ENCODE measurements at places on chromosomes 2 and 18. TPM values are rescaled to one million over a fixed set of nuclear protein-coding genes. Genes with fewer than 3 reads are reported as not detected.
A peak's percentile ranks its signal among the peaks of the same experiment; 100 is the strongest.

Gene B3GNT7
- 5.3 TPM for total RNA-seq

Gene CDKL4
- 0.92 TPM for total RNA-seq

Gene TNS1
- 11.6 TPM for total RNA-seq

Gene MERTK
- 12.3 TPM for total RNA-seq

Gene PROC
- total RNA-seq, result not detected

Gene ALK
- 0.05 TPM for total RNA-seq

Gene MIB1
- total RNA-seq, result 62.8 TPM

Gene SPAG16
- total RNA-seq, result 14.4 TPM

Gene AOX1
- total RNA-seq, result 0.80 TPM

GRCh38 chr2:59866436-59866835 lies 687.0 kb downstream of the BCL11A start:
- DNase-seq, result no peak

DNA sequence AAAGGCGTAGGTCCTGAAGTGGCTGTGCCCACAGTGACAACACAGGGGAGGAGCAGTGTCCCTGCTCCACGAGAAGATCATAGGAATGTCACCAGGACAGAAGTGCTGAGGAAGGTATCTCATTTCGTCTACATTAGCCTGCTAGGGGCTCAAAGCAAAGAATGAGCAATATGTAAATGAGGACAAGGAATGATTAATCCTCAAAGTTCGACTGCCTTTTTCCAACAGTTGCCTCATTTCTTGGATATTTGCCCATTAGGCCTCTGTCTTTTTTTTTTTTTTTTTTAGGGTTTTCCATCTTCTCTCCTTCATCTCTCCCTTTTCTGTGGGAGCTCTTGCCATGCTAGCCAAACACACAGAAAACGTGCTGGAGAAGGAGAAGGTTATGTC lies 105.2 kb upstream of the ARHGAP28 start:
- no peak for DNase-seq

- DNase-seq, result no peak
These were observed 10.7 kb downstream of the ZEB2 start for GRCh38 chr2:144509001-144509878.

GRCh38 chr2:169193618-169194017 lies 124.3 kb downstream of the DHRS9 start:
- DNase-seq, result no peak

- DNase-seq, result no peak
These were observed 133.4 kb downstream of the KCTD1 start for GRCh38 chr18:26414901-26415440.

- no peak for DNase-seq
These were observed 52.8 kb upstream of the CTAGE1 start for GRCh38 chr18:22470248-22471235.

DNA sequence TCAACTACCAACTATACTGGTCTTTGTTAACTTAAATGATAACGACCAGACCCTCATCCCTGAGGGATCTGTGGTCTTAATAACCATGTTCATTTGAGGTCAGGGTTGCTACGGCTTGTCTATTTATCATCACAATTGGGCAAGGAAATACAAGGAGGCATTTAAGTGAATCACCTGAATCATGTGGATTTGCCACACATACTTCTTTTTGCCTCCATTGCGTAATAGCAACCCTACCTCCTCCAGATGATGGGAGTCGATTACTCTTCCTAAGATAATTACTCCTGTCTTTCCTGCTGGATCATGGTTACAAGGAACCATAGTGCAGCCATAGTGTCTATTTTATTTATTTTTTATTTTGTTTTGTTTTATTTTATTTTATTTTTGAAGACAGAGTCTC lies 42.2 kb downstream of the TAF4B start:
- DNase-seq, result no peak

DNA sequence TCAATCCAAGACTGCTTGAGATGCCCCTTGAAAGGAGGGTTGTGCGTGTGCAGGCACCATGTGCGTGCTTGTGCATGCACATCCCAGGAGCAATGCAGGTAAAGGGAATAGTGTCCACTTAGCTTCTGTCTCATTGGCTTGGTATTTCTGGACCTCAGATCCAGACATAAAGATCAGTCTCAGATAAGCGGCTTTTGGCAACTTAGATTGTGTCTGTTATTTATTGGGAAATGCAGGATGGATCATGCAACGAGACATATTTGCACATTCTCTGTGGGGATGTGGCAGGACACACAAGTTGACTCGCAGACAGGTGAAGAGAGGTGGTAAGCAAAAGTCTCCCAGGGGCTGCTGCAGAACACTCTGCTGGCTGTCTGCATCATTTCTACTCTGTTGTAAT lies 67.9 kb downstream of the SETBP1 start:
- DNase-seq, result no peak

DNA sequence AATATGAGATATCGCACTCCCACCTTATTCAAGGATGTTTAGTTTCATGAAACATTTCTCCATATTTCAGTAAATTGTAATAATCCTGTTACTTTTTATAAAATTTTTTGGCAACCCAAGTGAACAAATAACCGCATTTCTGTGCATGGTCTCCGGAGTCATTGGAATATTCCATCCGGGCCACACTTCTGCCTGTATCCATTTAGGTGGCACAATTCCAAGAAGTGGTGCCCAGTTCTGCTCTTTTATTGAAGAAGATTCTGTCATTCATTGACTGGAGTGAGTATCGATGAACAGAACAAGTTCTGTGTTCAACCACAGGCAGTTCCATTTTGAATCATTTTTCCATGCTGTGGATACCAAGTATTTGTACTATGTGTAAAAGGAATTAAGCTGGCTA lies 26.6 kb upstream of the ICOS start:
- DNase-seq, result no peak

GRCh38 chr18:33427549-33427948 lies 13.0 kb downstream of the CCDC178 start:
- DNase-seq, result no peak

- peak; percentile 75 for DNase-seq
These were observed 25.4 kb upstream of the SLC66A3 start for GRCh38 chr2:11129598-11130449.

DNA sequence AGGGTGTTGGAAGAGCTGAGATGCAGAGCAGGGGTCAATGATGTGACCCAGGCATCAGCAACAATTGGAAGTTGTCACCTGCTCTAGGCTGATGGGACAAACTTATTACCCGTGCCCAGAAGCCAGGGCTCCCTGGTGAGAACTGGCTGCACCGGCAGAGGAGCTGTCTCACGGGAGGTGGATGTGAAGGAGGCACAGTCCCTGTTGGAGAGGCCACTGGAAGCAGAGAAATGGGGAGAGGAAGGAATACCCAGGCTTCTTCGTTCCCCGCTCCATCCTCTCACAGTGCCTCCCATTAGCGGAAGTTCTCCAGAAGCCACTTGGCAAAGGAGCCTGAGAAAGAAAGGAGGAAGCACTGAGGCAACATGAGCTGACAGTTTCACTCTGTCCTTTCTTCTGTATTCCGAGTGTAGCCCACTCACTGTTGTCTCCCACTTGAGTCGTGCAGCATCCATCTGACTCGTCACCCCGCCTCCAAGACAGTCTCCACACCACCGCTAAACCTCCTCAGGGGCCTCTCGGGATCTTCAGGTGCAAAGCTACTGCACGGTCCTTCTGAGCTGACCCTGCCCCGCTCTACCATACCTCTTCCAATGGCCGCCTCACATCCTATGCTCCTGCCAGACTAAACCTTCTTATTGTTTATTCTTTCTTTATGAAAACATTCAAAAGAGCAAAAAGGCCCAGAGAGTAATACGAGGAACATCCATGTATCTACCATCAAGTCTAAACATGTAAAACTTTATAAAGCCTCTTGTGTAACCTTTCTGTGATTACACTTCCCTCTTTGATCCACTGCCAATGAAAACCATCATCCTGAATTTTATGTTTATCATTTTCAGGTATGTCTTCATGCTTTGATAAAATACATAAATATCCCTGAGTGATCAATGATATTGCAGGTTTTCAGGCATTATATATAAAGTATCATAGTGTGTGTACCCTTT lies 19.1 kb upstream of the AFTPH start:
- DNase-seq, result no peak

- DNase-seq, result no peak
These were observed 50.2 kb downstream of the CABYR start for GRCh38 chr18:24189007-24189528.

- no peak for DNase-seq
These were observed 97.6 kb upstream of the SLC39A10 start for GRCh38 chr2:195559431-195559914.

- DNase-seq, result no peak
These were observed 56.6 kb downstream of the SP100 start for GRCh38 chr2:230472621-230473018.

GRCh38 chr2:204468746-204469429 lies 76.4 kb upstream of the PARD3B start:
- no peak for DNase-seq

- DNase-seq, result no peak
These were observed 95.8 kb downstream of the TMEFF2 start for GRCh38 chr2:192098814-192099491.

GRCh38 chr2:191341436-191341835 lies 96.2 kb downstream of the MYO1B start:
- no peak for DNase-seq

GRCh38 chr18:75109319-75109691 lies 99.6 kb downstream of the PTGR3 start:
- DNase-seq, result no peak

- DNase-seq, result no peak
These were observed 119.5 kb upstream of the SALL3 start for GRCh38 chr18:78860117-78860516.

GRCh38 chr18:59833785-59834184 lies 66.0 kb upstream of the PMAIP1 start:
- no peak for DNase-seq

Measured in endothelial cell (in vitro differentiated cells).